ENCODE measurements at places on chromosomes 7 and 10.

GRCh38 chr7:105906695-105907094 is 30.3 kb upstream of the ATXN7L1 start:
- DNase-seq = no peak

- DNase-seq = no peak
Measured at GRCh38 chr7:156988343-156989185, 21.9 kb downstream of the MNX1 start.

DNA sequence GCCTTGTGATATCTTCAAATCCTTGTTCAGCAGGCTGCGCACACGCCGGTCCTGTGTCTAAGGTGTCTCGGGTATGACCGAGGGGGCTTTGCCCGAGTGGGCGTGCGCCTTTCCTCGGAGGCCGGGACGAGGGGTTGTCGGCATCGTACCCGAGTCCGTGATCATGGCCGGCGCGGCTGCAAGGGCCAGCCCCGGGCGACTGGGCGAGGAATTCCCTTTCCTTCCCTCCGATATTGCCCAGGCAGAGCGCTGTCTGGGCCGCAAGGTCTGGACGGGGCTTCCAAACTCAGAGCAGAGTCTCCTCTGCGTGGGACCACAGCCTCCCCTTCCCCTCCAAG is 59.7 kb downstream of the ZNF467 start:
- no peak for DNase-seq

DNA sequence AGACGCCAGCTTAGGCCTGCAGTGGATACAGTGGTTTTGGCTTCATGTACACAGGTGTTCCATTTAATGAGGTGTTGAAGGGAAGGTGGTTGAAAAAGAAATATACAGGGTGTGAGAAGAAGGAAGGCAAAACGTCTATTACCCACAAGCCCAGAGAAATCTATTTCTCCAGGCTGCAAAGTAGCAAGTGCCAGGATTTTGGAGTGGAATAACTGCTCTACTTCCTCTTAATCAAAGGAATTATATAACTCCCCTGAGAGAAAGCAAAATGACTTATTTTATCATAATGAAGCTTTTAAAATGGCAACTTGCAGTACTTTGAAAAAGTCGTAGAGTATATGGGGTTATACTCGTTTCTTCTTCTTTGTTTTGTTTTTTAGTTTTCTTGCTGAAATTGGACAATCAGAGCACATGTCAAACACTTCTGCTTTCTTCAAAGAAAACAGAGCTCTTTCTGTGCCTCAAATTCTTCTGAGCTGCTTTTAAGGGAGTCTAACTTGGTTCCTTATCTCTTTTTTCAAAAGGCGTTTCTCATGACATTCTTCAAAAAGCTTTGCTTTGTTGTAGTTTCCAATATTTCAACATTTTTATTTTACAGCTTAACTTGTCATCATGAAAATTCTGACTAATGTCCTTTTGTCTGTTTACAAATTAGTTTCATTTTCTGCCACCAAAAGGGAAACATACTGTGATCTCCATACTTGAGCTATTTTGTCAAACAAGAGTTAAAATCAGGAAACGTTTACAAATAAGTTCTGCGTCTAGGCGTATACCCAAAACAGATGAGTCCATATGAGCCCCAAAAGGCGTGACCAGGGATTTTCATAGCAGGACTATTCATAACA is 289.7 kb downstream of the FRMD4A start:
- DNase-seq = no peak

DNA sequence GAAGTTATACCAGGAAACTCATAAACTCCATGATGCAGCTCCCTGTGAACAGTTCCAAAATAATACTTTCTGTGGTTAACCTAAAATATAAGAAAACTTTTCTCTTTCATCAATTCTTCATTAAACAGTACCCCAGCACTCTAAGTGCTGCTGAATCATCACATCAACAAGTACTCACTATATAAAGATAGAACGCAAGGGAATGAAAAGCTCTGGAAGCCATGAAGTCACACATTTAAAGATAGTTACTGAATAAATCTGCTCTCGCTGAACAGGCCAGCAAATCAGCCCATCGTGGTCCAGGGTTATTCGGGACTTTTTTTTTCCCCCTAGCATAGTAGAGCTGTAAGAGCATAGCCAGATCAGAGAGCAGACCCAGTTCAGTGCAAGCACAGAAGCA is 254.3 kb downstream of the IPMK start:
- no peak for DNase-seq

GRCh38 chr7:23349484-23350157 is 50.5 kb downstream of the MALSU1 start:
- no peak for DNase-seq

- no peak for DNase-seq
Measured at GRCh38 chr7:24239260-24239659, 44.7 kb upstream of the NPY start.

GRCh38 chr7:70285854-70286253 is 687.6 kb downstream of the AUTS2 start:
- DNase-seq = no peak

- peak; percentile 27 for DNase-seq
Measured at GRCh38 chr10:88986549-88987242, 3.9 kb upstream of the FAS start.

- DNase-seq = peak; percentile 54
Measured at GRCh38 chr10:73529089-73529832, 33.4 kb upstream of the PPP3CB start.

- no peak for DNase-seq
Measured at GRCh38 chr10:75540357-75540966, 109.0 kb downstream of the LRMDA start.

- DNase-seq = no peak
Measured at GRCh38 chr10:68067029-68067428, 8.1 kb downstream of the HERC4 start.

- DNase-seq = no peak
Measured at GRCh38 chr10:74748468-74749031, 77.8 kb upstream of the KAT6B start.

GRCh38 chr7:43328336-43328735 is 215.9 kb downstream of the HECW1 start:
- DNase-seq = no peak

All from BE2C (cell line).